ENCODE measurements at places on chromosomes 1 and 21. TPM values are rescaled to one million over a fixed set of nuclear protein-coding genes. Genes with fewer than 3 reads are reported as not detected.

DNA sequence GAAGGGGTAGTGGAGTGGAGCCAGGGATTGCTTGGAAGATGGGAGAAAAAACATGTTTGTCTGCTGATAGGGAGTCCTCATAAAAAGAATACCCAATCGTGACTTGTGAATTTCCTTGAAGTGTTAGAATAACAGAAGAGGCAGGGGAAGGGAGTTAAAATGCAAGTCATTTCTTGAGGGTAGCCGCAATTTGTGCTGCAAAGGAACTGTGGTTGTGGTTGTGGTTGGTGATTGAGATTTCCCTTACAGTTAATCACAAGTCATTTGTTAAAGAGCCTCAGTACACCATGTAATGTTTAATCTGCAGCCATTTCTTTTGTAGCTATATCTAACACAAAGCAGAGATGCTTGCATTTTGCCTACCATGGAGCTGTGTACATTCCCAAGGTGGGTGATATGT lies 38.5 kb upstream of the EGLN1 start:
- DNase-seq: peak; percentile 33

PLEKHG5 gene
- total RNA-seq: 4.0 TPM

DNA sequence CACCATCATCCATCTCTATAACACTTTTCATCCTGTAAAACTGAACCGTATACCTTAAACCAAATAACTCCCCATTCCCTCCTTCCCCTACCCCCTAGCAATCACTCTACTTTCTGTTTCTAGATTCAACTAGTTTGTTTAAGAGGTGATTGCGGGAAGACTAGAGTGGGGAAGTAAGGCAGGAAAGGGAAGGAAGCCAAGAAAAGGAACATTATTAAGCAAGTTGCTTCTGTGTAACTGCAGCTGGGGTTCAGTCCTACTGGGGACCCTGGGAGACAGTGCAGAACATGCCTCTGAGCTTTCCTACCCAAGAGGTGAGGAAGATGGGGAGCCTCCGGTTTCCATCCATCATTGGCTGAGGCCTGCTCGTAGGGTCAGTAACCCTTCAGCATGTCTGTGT lies 28.9 kb upstream of the H3-3A start:
- DNase-seq: no peak

HSD3B2 gene
- total RNA-seq: not detected

DNA sequence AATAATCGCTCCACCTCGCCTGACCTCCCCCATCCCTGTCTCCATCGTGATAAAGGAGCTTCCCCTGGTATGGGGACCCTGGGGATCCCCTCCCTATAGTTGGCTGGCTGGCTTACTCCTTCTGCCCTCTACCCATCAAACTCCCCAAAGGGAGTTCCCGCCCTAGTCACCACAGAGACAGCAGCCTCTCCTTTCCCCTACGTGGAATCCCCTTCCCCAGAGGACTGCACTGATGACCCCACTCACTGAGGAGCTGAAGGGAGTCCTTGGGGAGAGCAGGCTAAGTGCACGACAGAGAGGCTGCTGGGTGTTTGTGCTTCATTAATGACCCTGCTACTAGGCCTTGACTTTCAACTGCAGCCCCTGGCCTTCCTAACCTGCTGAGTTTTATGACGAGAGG lies 1.9 kb downstream of the CADM3 start:
- no peak for DNase-seq

ANGPTL3 gene
- not detected for total RNA-seq

DNA sequence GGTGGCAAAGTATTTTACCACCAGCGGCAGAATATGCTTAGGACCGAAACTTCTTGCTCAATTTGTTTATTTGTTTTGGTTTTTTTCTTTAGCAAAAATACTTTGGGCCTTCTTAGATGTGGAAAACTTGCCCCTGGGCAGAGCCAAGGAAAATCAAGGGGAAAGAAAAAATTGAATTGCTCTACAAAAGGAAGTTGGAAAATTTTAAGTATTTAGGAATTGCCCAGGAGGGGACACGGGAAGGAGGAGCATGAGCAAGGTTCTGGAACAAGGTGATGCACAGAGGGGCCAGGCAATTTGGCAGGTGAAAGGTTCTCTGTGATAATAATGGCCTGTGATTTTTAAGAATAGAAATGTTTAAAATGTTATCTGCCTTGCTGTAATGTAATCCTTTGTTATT lies 28.6 kb downstream of the SGIP1 start:
- DNase-seq: no peak

- no peak for DNase-seq
Observed at GRCh38 chr1:7302873-7303272, 468.2 kb upstream of the VAMP3 start.

PTCH2 gene
- 1.7 TPM for total RNA-seq

DNA sequence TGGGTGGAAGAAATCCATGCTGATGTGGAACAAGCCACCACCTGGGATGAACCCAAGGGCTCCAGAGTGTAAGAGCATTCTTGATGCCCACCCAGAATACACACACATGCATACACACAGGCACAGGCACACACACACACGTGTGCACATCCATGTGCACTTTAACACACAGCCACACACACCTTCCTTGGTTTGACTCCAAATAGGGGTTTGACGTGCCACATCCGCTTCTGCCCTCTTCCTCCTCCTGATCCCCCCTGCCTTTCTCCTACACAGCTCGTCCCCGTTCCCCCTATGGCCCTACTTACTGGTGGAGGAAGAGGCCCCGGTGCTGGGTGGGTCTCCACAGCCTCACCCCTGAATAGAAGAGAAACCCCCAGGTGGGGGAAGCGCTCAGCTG lies 16.0 kb downstream of the SPATA21 start:
- DNase-seq: no peak

DNA sequence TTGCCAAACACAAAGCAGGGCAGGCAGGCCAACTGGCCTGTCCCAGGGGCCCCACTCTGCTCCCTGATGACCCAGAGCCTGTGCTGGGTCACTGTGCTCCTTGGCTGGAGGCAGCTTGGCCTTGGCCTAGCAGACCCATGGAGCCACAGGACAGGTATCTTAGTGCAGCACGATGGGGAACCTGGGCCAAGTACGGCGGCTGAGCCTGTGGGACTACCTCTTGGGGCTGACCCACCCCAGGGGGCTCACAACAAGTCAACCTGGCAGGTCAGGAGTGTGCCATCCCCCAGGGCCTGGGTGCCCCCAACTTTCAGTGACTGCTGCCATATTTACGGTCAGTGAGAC lies 10.1 kb upstream of the FGR start:
- no peak for DNase-seq

- no peak for DNase-seq
Observed at GRCh38 chr1:112505878-112506277, 2.9 kb upstream of the WNT2B start.

GRCh38 chr1:177032434-177032833 lies 132.1 kb downstream of the ASTN1 start:
- no peak for DNase-seq

SLAMF9 gene
- total RNA-seq: not detected

DCST1 gene
- 0.30 TPM for total RNA-seq

GRCh38 chr1:95352767-95353166 lies 118.8 kb downstream of the RWDD3 start:
- DNase-seq: no peak

DNA sequence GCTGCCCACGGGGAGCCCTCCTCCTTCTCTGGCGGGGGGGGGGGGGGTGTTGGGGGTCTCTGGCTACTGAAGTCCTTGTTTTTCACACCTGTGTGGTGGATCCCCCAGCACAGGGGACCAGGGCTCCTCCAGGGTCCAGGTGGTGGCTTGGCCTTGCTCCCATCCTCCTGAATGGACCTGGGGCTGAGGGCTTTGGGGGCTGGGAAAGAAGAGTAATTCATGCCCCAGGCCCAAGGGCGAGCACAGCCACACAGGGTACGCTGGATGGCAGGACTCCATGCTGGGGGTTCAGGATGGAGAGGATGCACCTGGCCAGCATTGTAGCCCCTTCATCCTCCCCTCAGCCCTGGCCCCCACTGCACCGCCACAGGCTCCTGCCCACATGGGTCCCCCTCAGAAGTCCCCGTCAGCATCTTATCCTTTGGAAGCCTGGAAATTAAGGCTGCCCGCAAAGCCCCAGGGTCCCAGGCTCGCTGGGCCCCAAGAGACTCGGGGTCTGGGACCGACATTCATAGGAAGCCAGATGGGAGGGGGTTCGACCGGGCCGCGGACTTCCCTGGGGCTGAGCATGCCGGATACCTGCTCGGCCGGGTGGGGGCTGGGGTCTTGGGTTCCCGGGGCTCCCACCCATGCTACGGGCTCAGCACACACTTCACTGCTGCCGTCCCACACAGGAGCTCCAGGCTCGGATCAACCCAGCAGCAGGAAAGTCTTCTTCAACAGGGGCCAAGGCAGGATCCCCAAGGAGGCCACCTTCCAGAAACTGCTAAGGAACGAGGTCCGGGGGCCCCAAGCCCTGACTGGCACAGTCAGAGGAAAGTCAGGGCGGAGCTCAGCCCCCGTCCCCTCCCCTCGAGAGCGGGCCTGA lies 49.0 kb upstream of the ACTRT2 start:
- no peak for DNase-seq

LY9 gene
- total RNA-seq: 103 TPM

GRCh38 chr21:33518899-33519298 lies 23.0 kb downstream of the GART start:
- DNase-seq: no peak

- DNase-seq: no peak
Observed at GRCh38 chr1:229507502-229507901, 639 bp downstream of the NUP133 start.

DNA sequence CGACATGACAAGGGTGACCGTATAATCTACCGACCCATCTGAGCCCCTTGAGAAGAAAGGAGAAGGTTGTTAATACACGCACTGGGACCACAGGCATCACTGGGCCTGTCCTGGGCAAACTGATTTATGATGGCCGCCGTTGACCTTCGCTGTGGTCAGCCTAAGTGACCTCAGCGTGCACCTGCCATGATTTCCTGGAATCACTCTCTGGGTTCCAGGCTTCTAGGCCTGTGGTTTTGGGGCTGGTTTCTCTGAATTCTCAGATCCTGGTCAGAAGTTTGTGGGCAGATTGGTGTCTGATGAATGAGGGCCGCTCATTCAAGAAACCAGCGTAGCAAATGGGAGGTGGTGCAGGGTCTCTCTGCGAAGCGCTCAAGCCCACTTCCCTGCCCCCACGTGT lies 64.0 kb downstream of the SIK1 start:
- no peak for DNase-seq

FCMR gene
- 133 TPM for total RNA-seq

- no peak for DNase-seq
Observed at GRCh38 chr1:164930833-164931232, 371.8 kb downstream of the PBX1 start.

RORC gene
- 5.6 TPM for total RNA-seq

SH2D2A gene
- total RNA-seq: 86.3 TPM

LCE1E gene
- total RNA-seq: not detected

ESRRG gene
- total RNA-seq: not detected

DNA sequence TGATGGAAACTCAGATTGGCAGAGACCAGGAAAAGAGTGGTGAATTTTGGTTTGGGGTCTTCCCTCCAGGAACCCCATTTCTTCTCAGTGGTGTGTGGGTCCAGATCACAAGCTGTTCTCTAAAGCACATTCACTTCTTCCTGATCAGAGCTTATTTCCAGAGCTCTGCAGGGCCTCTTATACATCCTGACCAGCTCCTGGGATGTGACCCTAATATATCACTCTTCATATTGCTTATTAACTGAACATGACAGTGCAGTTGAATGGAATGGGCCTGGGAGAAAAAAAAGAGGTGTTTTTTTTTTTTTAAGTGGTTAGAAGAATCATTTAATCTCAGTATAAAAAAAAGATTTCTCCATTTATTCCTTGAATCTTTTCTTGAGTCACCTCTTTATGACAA lies 29.6 kb upstream of the DNM3 start:
- no peak for DNase-seq
